Hematopoietic multipotent progenitor cell treated with erythropoietin and hydrocortisone succinate and interleukin-3 and kit ligand, for 6 days (in vitro differentiated cells): ENCODE measurements at places on chromosomes 12 and 14.

DNA sequence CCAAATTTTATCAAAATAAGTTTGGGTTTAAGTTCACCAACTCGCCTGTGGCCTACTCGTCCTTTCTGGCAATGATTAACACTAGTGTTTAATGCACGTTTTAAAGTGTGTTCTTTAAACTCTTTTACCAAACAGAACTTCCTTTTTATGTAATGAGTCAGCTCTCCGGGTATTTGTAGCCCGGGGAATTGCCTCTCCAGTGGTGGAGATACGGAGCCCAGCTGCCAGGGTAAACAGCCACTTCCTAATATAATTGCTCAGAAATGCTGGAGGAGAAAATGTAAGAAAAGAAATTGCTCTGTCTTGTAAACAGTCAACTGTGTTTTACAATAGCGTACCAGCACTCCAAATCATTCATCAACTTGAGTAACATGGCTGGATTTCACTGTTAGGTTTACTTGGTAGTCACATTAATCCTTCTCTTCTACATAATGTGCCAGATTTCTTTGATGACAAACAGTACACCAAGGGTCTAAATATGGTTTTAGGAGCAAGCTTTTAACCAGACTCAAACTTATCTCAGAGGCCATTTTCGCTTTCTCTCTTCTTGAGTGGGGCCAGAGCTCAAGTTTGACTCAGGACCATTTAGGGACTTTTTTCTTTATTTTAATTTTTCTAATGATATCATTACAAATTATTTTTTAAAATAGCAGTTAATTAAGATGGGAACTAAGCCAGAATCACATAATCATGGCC lies 101.2 kb upstream of the SLC38A2 start:
- peak; percentile 63 for DNase-seq

GRCh38 chr14:44803239-44803905 lies 158.4 kb downstream of the KLHL28 start:
- peak; percentile 59 for DNase-seq

DNA sequence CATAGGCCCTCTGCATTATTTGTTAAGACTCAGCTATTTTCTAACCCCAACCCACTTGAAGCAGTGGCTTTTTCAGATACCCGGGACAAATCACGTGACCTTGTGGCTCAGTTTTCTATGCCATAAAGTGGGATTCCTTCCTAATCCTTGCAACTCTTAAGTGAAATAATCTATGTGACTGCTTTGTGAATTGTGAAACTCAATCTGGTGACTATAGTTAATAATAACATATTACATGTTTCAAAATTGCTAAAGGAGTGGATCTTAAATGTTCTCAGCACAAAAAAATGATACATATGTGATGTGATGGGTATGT lies 17.3 kb downstream of the EML1 start:
- no peak for DNase-seq

DNA sequence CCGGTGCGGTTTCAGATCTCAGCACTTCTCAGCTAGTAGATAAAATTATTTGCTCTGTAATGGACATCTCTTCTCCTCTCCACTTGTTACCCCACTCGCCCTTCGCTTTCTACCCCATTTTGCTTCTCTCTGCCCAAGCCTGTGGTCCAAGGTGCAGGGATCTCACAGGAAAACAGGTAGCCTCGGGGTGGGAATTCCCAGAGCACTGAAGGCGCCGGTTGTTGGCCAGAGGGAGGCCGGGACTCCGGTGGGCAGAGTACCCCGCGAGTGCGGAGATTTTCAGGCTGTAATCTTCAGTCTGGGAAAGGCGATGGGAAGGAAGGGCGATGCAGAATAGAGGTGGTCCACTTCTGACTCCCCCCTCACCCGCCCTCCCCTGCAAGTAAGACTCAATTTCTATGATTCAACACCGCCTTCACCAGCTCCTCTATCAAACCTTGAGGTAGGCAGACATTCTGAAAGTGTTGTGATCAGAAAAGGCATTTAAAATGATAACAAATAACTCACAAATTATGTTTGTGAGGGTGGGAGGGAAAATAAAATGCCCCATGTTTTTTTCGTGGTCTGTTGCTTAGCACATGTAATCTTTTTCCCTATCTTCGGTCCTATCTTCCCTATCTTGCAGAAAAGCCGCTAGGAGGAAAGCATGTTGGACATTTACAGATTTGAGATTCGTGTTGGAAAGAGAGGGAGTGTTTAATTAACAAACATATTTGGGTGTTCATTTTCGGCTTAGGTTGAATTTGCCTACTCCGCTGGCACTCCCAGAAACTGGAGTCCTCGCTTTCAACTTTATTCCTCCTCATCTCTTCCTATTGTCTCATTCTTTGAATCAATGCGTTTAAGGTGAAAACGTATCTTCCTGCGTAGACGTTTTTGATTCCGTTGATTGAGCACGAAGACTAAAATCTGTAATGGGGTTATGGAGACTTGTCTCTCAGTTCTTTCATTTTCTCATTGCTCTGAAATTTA lies 8.5 kb downstream of the FOXG1 start:
- DNase-seq, result no peak

DNA sequence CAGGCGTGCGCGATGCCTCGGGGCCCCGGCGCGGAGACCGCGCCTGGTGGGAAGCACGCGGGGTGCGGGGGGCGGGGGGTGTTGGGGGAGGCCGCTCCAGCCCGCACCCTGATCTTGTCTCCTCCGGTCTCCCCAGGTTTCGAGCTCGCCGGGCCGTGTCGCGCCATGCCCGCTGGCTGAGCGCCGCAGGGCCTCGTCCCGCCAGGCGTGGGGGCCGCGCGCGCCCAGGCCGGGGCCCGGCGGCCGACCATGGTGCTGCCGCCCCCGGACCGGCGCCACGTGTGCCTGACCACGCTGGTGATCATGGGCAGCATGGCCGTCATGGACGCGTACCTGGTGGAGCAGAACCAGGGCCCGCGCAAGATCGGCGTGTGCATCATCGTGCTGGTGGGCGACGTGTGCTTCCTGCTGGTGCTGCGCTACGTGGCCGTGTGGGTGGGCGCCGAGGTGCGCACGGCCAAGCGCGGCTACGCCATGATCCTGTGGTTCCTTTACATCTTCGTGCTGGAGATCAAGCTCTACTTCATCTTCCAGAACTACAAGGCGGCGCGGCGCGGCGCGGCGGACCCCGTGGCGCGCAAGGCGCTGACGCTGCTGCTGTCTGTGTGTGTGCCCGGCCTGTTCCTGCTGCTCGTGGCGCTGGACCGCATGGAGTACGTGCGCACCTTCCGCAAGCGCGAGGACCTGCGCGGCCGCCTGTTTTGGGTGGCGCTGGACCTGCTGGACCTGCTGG lies 2.4 kb downstream of the TMEM121 start:
- no peak for DNase-seq

GRCh38 chr12:1803736-1804135 lies 16.6 kb upstream of the LRTM2 start:
- no peak for DNase-seq

GRCh38 chr14:96271421-96271762 lies 15.4 kb downstream of the BDKRB1 start:
- peak; percentile 15 for DNase-seq

- peak; percentile 61 for DNase-seq
Measured at GRCh38 chr12:20950248-20950647, 139.7 kb downstream of the SLCO1B3 start.

DNA sequence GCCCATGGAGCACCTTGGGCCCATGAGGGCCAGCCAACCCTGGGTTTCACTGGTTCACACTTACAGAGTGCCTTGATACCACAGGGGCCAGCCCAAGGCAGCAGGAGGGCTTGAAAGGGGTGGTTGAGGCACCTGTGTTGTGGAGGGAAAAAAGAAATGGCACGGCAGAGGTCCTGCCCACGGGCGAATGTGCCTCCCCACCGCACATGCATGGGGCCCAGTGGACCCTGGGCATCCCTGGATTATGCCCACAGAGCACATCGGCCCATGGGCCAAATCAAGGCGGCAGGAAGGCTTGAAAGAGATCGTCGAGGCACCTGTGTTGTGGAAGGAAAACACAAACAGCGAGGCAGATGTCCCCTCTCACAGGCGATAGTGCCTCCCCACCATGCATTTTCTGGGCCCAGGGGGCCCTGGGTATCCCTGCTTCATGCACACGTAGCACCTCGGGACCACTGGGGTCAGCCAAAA lies 378.1 kb downstream of the ALG10 start:
- no peak for DNase-seq

- no peak for DNase-seq
Measured at GRCh38 chr12:2719392-2719791, 75.4 kb upstream of the FKBP4 start.

GRCh38 chr14:51219473-51220448 lies 20.3 kb upstream of the TMX1 start:
- peak; percentile 69 for DNase-seq

DNA sequence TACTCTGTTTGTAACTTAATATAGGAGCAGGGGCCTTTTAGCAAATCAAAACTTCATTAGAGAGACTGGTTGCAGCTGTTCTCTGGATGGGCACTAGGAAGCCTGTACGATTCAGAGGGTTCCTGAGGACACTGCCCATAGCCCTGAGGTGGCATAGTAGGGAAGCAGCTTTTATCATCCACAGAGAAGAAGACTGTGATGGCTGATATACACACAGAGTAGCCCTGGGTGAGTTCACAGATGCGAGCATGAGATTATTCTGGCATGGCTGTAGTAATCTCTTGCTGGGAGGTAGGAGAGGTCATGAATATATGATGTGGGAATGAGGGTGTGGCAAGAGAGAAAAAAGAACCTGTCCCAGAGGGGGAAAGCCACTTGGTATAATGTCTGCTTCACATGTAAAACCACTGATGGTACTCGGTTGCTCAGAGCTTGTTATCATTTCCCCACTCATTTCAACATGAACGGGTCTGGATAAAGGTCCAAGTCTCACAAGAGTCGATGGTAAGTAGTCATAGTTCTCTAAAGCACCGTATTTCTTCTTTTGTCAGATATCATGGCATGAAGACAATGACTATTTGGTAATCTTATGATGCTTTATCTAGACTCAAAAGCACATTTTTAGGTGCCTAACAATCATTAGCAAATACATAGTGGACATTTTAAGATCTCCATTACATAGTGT lies 52.0 kb downstream of the PEBP1 start:
- DNase-seq, result peak; percentile 60

GRCh38 chr14:24094841-24095270 lies 745 bp downstream of the PCK2 start:
- peak; percentile 42 for DNase-seq

DNA sequence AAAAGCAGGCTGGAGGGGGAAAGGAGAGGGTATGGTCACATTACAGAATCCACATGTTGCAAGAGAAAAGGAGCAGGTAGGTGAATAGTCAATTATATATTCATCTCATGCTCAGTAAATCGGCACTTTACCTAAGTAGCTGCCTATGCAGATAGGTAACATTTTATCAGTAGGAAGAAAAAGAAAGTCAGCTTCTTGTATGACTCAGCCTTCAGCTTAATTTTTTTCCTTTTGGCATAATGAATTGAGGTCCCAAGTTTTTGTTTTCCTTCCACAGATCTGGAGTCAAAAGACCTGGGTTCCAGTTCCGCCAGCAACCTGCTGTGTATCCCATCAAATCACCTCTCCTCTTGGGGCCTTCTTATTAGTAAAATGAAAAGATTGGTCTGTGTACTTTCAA lies 6.0 kb upstream of the ACSM4 start:
- no peak for DNase-seq

DNA sequence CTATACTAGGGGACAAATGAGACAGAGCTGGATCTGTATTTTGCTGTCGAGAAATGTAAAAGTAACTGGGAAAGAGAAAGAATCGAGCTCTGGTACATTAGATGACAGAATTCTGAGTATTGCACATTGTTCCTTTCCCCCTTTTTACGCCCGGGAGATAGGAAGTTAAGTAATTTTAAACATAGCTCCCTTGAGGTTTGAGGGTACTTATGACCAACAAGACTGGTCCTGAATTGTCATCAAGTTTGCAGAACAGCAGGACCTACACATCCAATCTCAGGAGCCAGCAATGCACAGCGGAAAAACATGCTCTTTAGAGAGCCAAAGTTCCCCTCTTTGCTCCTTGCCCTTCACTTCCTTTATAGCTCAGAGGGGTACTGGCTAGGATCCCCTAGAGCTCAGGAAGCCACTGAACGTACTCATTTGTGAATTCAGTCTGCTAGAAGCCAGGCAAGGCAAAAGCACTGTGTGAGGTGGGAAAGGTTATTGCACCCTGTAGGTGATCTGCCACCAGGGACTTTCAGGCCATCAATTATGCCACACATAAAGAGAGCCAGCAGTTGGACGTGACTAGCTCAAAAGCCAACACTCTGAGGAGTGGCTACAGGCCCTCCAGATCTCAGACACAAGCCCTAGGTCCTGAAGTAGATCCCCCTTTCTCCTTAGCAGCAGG lies 333.8 kb downstream of the KCNH5 start:
- DNase-seq, result no peak

- DNase-seq, result no peak
Measured at GRCh38 chr12:44968965-44969364, 81.9 kb downstream of the DBX2 start.

- no peak for DNase-seq
Measured at GRCh38 chr12:7917392-7918267, 18.4 kb downstream of the SLC2A3 start.

- no peak for DNase-seq
Measured at GRCh38 chr12:67572492-67572891, 76.1 kb upstream of the DYRK2 start.

GRCh38 chr14:32707742-32708500 lies 230.8 kb upstream of the NPAS3 start:
- no peak for DNase-seq

DNA sequence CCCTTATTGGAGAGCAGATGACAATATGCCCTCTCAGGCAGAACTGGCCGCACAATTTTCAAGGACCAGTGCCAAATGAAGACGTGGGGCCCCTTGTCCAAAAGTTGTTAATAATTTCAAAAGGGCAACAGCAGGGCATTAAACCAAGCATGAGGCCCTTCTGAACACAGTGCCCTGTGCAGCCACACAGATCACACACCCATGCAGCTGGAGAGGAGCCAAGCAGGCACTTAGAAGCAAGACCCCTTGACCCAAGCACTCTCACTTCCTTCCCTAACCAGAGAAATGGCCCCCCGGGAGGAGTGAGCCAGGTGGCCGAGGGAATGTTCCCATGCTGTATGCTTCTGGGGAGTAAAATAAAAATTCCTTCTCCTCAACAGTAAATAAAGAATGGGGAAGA lies 114.0 kb upstream of the TMPO start:
- DNase-seq, result no peak

GRCh38 chr14:57686304-57686703 lies 179.6 kb downstream of the SLC35F4 start:
- DNase-seq, result no peak

DNA sequence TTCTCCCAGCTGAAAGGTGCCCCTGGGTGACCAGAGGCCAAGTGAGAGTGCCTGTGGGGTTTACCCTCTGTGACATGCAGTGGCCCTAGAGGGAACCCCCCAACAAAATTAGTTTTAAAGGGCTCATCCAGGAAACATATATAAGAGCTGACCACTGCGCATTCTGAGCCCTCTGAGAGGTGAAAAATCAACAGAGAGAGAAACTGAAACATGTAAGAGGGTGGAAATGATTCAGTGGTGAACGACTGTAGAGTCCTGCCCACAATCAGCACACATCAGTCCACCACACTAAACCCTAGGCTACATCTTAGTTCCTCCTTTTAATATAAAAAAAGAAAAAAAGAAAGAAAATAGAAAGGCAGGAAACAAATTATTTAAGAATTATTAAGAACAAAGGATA lies 21.0 kb upstream of the ACSM4 start:
- DNase-seq, result no peak

- no peak for DNase-seq
Measured at GRCh38 chr12:52366738-52367485, at the start of gene KRT85. KRT85 (minus strand) TSS chr12:52367481; CDS start chr12:52367405, 76 bp downstream.

- no peak for DNase-seq
Measured at GRCh38 chr14:23561873-23562821, 5.4 kb downstream of the AP1G2 start.

- DNase-seq, result no peak
Measured at GRCh38 chr14:36664322-36665193, 2.9 kb downstream of the PAX9 start.

GRCh38 chr12:56029166-56029519 lies 8.3 kb downstream of the IKZF4 start:
- no peak for DNase-seq
